Activated CD8-positive, alpha-beta memory T cell treated with anti-CD3 and anti-CD28 coated beads for 48 hours (primary cell): ENCODE measurements at places on chromosomes 1 and 21.

DNA sequence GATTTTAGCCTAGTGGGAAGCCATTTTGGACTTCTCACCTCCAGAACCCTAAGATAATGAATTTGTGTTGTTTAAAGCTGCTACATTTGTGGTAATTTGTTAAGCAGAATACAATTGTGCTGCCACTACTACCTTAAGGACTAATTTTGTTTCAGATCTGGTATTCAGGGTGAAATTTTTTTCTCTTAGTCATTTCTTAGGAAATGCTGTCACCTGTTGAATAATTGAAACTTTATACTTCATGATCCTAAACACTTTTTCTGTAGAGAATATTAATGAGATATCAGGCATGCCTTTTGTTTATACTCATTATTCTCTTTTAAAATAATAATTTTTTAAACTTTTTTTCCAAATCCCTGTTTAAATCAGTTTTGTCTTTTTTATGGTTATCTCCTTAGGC, 246.8 kb downstream of the TGFB2 start:
- DNase-seq: no peak

GRCh38 chr1:22739648-22740385, 29.2 kb downstream of the EPHB2 start:
- no peak for DNase-seq

DNA sequence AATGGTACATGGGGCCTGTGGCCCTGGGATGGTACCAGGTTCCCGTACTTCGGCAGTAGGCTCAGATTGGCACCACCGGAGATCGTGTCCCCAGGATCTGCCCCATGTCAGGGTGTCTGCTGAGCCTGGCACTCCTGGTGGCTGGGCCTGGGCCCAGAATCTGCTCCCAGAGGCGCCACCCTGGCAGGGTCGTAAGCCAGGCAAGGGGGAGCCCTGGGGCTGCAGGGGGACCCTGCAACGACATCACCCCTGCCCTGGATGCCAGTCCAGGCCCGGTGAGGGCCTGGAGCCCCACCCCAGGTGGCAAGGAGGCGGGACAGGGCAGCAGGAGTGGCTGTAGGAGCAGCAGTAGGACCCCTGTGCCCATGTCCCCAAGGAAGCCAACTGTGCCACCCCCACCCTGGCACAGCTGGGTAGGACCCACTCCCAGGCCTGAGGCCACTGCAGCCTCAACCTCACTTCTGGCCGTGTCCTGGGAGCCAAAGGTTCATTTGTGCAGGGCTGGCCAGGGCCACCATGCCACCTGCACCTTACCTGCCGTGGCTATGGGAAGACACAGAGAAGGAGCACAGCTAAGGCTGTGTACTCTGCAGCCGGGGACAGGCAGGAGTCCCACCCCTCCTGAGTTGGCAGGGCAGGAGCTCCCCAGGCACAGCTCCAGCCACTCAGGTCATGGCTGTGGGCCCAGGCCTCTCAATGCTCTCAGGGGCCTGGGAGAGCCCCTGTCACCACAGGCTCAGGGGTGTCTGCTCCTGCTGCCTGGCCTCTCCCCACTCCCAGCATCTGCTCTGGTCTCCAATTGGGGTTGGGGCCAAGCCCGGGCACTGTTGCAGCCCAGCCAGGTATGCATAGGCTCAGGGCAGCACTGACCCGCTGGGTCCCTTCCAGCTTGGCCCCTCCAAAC, 141.7 kb downstream of the EIF4G3 start:
- no peak for DNase-seq

- DNase-seq: no peak
Observed at GRCh38 chr1:163241746-163242145, 39.0 kb upstream of the RGS5 start.

GRCh38 chr21:15617964-15618363, 111.8 kb upstream of the USP25 start:
- DNase-seq: no peak

DNA sequence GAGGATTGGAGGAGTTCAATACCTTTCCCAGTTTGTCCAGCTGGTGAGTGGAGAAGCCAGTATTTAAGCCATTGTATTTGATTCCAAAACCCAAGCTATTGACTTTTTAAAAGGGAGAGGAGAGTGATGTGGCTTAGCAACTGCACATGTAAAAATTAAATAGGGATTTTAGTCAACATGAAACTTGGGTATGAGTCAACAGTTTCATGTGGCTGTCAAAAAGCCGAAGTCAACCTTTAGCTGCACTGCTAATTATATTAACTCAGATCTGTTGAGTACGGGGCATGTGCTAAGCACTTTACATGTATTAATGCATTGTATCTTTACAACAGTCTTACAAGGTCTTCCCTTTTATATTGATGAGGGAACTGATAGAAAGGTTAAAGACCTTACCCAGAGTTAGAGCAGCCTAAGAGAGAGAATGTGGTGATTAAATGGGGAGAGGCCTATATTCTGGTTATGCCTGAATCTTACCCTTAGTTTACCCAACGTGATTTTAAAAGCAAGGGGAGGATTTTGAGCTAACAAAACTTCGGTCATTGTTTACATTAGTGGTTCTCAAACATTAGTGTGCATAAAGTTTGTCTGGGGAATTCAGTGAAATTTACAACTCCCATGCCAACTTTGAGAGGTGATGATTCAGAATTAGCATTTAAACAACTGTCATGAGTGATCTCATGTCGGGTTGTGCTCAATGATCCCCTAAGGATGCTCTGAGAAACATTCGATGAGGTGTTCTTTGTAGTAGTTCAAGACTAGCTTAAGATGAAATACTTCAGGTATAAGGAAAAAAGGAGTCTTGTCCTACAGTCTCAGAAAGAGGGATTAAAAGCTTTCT, 6.9 kb upstream of the SLC35F3 start:
- DNase-seq: no peak

GRCh38 chr1:7186382-7187111, 401.3 kb downstream of the CAMTA1 start:
- no peak for DNase-seq

GRCh38 chr1:77976433-77977076, 2.3 kb downstream of the FUBP1 start:
- DNase-seq: no peak

DNA sequence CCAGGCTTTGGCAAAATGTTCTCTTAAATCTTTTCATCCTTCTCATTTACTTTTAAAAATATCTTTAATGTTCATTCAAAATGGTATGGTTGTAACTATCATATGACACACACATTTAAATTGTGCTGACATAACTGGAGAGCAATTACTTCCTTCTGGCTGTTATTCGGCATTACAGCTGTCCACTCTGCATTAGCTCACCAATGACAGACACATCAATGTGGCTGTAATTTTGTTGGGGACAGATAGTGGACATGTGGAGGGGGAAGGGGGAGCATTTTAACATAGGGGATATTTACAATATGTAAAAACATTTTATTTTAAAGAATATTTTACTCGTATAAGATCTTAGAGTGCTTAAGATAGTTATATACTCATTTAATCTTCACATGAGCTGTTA, 319.8 kb downstream of the HMCN1 start:
- no peak for DNase-seq
